IMR-90 (cell line): ENCODE measurements at places on chromosomes 2 and 18. TPM values are rescaled to one million over a fixed set of nuclear protein-coding genes. Genes with fewer than 3 reads are reported as not detected.

GRCh38 chr2:241499146-241499965, 9.0 kb downstream of the STK25 start:
- no peak for DNase-seq

DSEL gene
- 13.7 and 16.8 TPM in 2 replicates for polyA plus RNA-seq

DNA sequence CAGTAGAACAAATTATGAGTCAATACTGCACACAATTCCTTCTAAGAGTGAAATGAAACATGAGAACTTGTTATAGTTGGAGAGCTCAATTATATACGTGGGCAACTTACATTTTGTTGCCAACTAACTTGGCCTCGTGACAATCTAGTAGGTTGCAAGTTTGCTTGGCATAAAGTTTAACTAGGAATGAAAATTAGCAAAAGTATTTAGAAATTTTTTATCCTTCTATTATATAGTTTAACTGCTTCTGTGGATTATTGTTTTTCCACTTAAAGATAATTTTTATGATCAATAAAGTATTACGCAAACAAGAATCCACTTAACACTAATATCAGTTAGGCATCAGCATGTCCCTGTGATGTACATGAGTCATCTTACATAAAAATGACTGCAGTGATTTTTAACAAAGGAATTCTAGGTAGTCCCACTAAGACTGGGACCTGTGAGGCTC, 41.1 kb downstream of the FAM124B start:
- DNase-seq: no peak

DNA sequence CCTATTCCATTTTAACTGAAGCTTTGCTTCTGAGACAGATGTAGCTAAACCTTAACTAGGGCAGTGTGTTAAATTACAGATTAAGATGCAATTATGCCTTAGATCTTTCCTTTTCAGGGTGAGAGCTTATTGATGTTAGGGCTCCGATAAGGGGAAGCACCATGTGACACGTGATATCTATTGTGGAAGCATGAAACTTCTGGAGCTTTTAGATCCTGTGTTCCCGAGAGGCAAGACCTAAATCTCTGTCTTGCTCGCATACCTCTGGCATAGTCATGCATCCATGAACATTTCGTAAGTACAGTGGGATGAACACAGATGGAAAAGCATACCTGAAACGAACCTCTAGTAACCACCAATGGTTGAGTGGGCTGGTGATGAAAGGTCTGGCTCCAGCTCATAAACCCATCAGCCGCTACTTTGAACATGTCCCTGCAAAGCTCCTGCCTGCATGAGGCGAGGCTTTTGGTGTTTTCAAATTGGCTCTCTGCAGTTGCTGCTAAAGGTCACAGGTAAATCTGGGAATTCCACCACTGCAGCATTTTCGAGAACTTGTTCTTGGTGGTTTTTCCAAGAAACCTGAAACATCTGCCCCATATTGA, 3.7 kb upstream of the NRP2 start:
- no peak for DNase-seq

DNA sequence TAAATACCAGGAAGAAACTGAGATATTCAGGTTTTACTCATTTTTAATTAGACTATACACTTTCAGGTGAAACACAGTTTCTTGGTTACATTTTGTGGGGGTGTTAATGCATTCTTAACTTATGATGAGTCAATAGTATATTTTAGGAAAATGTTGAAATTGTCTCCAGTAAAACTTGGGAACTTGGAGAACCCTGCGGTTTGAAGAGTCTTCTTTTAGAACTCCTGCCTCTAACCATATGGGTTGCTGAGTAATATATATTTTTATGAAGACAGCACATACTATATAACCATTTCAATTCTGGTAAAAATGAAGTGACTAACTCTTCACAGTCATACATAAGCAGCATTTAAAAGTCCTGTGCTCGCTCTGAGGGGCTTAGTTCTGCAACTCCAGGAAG, 308.2 kb upstream of the LRATD1 start:
- no peak for DNase-seq

DNA sequence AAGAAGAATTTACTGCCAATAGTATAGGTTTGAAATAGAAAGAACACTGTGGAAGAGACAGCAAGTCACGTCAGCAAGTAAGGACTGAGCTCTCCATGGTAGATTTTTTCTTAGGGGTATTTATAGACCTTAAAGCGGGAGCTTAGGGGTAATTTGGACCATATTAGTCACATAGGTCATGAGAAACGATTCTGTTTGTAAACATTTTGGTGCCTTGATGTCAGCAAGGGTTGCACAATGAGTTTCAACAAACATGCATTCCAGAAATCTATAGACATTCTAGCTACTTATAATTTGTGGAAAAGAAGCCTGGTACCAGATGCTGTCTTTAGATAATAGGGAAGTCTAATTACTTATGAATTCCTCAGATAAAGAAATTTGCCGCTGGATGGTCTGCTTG, 624.7 kb downstream of the TDRD15 start:
- peak; percentile 44 for DNase-seq

RAB17 gene
- polyA plus RNA-seq: 0.17 and 0.41 TPM in 2 replicates

- DNase-seq: peak; percentile 44
These were observed 83.6 kb downstream of the ATAD2B start for GRCh38 chr2:23843051-23843976.

CCDC68 gene
- 0.46 and 0.55 TPM in 2 replicates for polyA plus RNA-seq

DNA sequence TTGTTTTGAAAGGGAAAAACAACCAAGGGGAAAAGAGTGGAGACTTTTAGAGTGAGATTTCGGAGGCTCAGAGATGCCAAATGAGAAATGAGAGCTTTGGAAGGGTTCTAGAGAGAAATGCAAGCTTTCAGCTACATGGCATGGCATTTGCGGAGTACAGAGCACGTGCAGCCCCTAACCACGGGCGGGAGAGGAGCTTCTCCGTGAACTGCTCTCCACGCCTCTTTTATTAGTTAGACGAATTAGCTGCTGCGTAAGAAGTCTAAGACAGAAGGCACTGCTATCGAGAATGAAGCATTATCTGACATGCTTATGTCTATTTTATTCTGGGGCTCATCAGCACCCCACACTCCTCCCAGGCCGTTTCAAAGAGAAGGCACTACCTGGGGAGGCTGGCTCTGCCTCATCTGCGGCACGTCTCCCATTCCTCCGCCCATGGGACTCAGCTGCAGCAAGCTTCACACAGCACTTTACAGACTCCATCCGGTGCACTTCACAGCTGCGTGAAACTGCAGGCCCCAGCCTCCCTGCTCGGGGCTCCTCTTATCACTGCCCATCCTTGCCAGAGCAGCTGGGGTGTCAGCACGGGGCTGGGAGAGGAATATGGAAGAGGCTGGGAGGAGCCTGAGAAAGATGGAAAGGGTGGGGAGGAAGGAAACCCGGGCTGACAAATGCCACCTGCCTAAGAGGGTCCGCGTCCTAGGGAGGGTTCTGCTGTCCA, 207.3 kb upstream of the APCDD1 start:
- DNase-seq: no peak

- no peak for DNase-seq
These were observed 70.2 kb downstream of the PRKRA start for GRCh38 chr2:178380763-178381162.

EFHD1 gene
- polyA plus RNA-seq: 0.27 and 0.36 TPM in 2 replicates

CD8B2 gene
- polyA plus RNA-seq: not detected in 2 replicates

- DNase-seq: no peak
These were observed 64.3 kb downstream of the EDAR start for GRCh38 chr2:108924580-108925251.

DNA sequence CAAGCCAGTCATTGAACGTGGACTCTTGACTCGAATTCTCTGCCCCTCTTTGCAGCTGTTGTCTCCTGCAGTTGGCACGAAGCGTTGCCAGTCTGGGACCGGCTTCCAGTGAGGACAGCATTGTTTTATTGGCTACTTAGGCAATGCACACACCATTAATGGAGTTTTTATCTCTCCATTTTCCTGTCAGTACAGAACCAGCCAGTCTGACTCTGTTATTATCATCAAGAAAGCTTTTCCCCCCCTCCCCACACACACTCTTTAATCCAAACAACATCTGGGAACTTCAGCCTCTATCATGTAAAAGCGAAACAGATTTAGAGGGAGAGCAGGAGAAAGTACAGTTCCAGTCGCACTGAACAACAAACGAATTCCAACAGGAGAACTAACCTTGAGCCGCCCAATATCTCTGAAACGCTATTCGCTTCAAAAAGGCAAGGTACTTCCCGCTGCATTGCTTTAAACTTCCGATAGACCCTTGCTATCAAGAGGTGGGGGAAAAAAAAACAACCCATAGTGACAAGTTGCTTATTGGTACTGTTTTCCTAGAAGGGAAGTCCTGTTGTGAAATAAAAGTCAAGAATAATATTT, 38.2 kb downstream of the ACVR1 start:
- peak; percentile 67 for DNase-seq
